OCI-LY7 (cell line): ENCODE measurements at places on chromosomes 5 and 9.

- DNase-seq = no peak
Measured at GRCh38 chr5:144510845-144511579, 340.3 kb downstream of the KCTD16 start.

- no peak for DNase-seq
Measured at GRCh38 chr5:40853632-40854192, 12.5 kb downstream of the CARD6 start.

- DNase-seq = no peak
Measured at GRCh38 chr5:27257696-27258095, 219.3 kb upstream of the CDH9 start.

DNA sequence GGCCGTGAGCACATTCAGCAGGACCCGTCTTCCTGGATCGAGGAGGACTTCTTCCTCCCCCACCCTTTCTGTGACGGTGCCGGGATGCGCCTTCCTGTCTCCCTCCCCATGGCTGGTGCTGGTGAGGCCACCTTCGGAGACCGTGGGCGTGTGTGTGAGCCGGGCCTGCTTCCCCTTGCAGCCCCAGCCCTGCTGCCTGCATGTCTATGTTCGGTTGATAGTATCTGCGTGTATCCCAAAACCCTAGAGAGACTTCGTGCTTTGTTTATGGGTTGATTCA is 12.8 kb downstream of the CEP72 start:
- DNase-seq = no peak

DNA sequence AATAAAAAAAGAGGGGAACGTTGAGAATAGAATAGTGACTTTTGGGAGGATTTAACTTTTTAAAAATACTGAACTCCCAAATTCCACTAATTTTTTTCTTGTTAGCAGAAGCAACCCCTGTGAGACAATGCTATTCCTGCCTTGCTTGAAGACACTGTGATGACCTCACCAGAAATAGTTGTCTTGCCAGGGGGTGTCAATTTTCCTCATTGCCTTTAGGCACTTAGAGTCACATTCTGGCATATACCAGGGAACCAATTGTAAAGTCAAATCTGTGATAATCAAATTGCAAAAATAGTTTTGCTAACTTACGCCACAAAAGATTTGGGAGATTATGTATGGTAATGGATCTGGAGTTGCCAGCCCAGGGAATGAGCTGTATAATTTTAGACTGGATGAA is 42.8 kb upstream of the RPS23 start:
- no peak for DNase-seq

DNA sequence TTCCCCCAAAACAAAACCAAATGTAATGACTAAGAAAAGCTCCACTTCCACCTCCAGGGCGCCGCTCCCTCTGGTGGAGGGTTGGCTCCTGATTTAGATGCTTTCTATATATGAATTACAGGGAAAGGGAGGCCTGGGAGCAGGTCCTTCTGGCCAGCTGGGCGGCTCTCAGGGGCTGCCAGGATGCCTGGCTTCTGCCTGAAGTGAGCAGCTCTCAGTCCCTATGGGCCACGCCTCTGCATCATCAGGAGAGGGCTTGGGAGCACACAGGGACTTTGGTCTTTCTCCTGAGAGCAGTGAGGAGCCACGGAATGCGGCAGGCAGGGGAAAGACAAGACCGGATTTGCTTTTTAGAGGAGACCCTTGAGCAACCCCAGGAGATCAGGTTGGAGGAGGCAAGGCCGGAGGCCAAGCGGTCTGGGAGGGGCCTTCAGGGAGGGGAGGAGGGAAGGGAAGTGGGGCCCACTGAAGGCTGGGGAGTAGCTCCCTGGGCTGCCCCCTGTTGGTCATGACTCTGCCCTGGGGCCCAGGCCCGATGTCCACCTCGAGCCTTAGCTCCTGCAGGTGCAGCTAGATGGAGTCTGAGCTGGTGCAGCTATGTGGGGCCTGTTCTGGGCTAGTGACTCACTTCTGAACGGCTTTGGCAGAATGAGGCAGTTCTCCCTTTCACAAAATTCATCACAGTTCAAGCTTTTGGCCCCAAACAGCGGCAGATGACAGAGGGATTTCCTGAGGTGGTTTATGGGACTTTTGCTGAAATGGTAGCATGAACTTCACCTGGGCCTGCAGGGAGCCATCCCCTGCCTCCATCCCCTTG is 11.3 kb upstream of the GRHPR start:
- peak; percentile 92 for DNase-seq
